ENCODE measurements at places on chromosomes 1 and 21. TPM values are rescaled to one million over a fixed set of nuclear protein-coding genes. Genes with fewer than 3 reads are reported as not detected.

The ACKR1 gene
- 1.00 TPM for polyA plus RNA-seq

The MPZ gene
- 5.1 TPM for polyA plus RNA-seq

The CNKSR1 gene
- 20.9 TPM for polyA plus RNA-seq

The DCDC2B gene
- not detected for polyA plus RNA-seq

The CCDC190 gene
- not detected for polyA plus RNA-seq

The MYOM3 gene
- polyA plus RNA-seq: 0.08 TPM

The LYST gene
- polyA plus RNA-seq: 0.11 TPM

The SPATA1 gene
- not detected for polyA plus RNA-seq

The NPPA gene
- not detected for polyA plus RNA-seq

DNA sequence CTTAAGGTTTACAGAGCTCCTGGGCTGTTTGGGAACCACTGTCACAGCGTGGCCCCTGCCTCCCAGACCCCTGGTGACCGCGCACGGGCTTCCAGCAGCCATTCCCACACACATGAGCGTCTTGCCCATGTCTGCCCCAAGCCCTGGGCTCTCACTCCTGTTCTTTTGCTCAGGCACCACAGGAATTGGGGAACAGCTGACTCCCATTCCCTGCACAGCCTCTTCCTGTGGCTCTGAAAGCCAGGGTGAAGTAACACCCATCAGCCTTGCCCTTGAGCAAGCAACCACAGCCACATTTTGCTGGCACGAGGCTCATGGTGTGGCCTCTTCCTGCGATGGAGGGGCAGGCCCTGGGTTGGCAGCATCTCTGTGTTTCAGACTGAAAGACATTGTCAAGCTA is 14.3 kb upstream of the GPR157 start:
- H3K27me3 ChIP-seq: no peaks in the 10 kb centered on the region
- DNase-seq: no peak
- no peaks in the 10 kb centered on the region for H3K36me3 ChIP-seq
- H3K4me1 ChIP-seq: no peaks in the 10 kb centered on the region
- H3K27ac ChIP-seq: no peak overlapping the region

DNA sequence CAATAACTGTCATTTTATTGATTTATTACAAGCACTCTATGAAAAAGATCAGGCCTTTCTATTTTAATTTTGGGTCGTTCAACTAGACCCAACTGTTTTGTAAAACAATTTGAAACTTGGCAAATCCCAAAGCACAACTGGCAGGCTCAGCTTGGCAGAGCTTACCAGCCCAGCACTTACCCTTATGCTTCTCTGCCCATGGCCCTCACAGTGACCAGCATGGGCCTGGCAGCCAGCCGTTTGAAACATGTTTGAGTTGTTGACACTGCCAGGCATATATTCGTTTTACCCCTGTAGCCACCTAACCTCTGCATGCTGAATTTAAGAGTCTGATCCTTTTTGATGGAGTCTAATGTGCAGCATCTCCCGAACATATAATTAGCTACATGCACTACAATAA is 796.7 kb upstream of the ADGRL2 start:
- no peaks in the 10 kb centered on the region for H3K4me1 ChIP-seq
- no peaks in the 10 kb centered on the region for H3K36me3 ChIP-seq
- H3K27me3 ChIP-seq: no peaks in the 10 kb centered on the region

GRCh38 chr21:17650292-17650691 is 37.6 kb upstream of the BTG3 start:
- H3K36me3 ChIP-seq: no peaks in the 10 kb centered on the region
- no peak for DNase-seq
- H3K27ac ChIP-seq: no peak overlapping the region
- H3K4me3 ChIP-seq: no peak overlapping the region

GRCh38 chr1:164794356-164794755 is 235.4 kb downstream of the PBX1 start:
- DNase-seq: no peak
- H3K4me1 ChIP-seq: no peaks in the 10 kb centered on the region
- no peak overlapping the region for H3K4me3 ChIP-seq
- H3K27me3 ChIP-seq: no peaks in the 10 kb centered on the region

DNA sequence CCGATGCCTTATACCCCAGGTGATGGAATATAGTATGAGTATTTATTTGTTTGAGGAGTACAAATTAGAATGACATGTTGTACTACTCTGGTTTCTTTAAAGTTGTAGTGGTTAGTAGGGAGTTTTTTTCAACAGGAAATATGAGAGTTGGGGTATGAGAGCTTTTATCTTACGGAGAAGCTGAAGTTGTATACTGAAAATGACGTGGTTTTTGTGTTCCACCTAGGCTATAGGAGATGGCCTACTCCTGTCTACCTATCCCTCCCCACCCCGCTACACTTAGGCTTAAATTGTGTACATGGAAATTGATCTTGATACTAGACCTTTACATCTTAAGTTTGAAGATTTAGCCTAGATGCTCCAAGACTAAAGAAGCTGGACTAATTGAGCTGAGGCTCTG is 6.8 kb upstream of the HAX1 start:
- no peak overlapping the region for H3K4me3 ChIP-seq
- no peak overlapping the region for H3K27ac ChIP-seq
- DNase-seq: no peak
- peaks cover 81% of the 10 kb centered on the region for H3K36me3 ChIP-seq

DNA sequence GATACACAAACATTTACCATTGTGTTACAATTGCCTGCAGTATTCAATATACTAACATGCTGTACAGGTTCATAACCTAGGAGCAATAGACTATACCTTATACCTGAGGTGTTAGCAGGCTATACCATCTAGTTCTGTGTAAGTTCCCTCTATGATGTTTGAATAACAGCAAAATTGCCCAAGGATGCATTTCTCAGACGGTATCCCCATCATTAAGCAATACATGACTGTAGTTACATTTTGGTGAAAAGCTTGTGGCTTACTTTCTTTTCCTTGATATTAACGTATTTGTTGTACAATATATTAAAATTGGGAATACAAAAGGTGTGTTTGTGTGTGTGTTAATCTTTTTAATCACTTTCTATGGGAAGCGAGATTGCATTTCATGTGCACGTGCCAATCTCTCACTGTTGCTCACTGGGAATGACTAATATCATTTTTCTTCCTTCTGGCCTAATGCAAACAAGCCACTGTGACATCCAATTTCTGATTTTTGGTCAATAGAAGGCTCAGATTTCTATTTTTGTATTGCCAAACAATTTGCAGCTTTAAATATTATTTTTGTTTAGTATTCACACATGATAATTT is 36.7 kb upstream of the WLS start:
- H3K4me3 ChIP-seq: no peak overlapping the region
- DNase-seq: no peak
- H3K4me1 ChIP-seq: no peaks in the 10 kb centered on the region
- no peaks in the 10 kb centered on the region for H3K36me3 ChIP-seq
- H3K27me3 ChIP-seq: peaks cover 10% of the 10 kb centered on the region

GRCh38 chr1:214310010-214310409 is 29.1 kb downstream of the SMYD2 start:
- H3K4me1 ChIP-seq: peaks cover 1% of the 10 kb centered on the region
- no peak overlapping the region for H3K27ac ChIP-seq
- H3K4me3 ChIP-seq: no peak overlapping the region
- no peaks in the 10 kb centered on the region for H3K36me3 ChIP-seq
- no peak for DNase-seq

GRCh38 chr1:36151134-36151844 is 2.0 kb upstream of the TRAPPC3 start:
- no peak for DNase-seq
- H3K36me3 ChIP-seq: no peaks in the 10 kb centered on the region
- no peak overlapping the region for H3K27ac ChIP-seq
- no peak overlapping the region for H3K4me3 ChIP-seq
- peaks cover 11% of the 10 kb centered on the region for H3K27me3 ChIP-seq
- H3K4me1 ChIP-seq: peaks cover 14% of the 10 kb centered on the region

DNA sequence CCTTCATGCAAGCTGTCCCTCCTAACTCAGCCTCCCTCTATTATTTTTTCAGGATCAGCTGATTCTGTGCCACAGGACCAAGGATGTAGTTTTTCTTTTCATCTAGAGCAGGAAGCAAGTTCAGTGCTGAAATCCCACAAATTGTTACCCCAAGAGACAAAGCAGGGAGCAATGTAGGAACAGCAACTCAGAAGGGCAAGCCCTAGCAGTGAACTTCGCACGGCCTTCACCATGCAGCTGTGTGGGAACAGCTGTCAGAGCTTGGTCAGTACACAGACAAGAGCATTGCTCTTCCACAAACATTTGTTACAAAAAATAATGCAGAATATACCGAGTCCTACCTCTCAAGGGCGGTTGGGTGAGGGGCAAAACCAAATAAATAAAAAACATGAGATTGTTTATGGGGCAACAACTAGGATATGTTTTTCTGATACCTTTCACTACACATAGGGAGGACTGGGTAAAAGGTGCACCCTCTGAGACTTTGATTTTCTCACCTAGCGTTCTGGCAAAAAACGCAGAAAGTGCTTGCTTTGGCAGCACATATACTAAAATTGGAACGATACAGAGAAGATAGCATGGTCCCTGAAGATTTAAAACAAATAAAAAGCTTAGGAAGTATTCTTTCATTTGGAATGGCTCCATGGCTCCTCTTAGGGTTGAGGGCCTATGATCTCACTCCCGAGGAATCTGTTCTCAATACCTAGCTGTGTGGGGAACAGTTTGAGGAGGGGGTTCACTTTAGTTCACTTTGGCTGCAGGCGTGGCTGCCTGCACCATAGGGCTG is 37.1 kb upstream of the ANGPTL7 start:
- H3K4me3 ChIP-seq: no peak overlapping the region
- H3K36me3 ChIP-seq: peaks cover 19% of the 10 kb centered on the region
- no peaks in the 10 kb centered on the region for H3K27me3 ChIP-seq
- H3K4me1 ChIP-seq: no peaks in the 10 kb centered on the region
- no peak for DNase-seq

- no peaks in the 10 kb centered on the region for H3K4me1 ChIP-seq
- H3K36me3 ChIP-seq: no peaks in the 10 kb centered on the region
- H3K4me3 ChIP-seq: no peak overlapping the region
- H3K27me3 ChIP-seq: no peaks in the 10 kb centered on the region
- DNase-seq: no peak
Observed at GRCh38 chr1:179175011-179175841, 54.3 kb downstream of the ABL2 start.

- no peaks in the 10 kb centered on the region for H3K36me3 ChIP-seq
- no peak for DNase-seq
- H3K4me3 ChIP-seq: no peak overlapping the region
- H3K27me3 ChIP-seq: no peaks in the 10 kb centered on the region
- H3K4me1 ChIP-seq: no peaks in the 10 kb centered on the region
Observed at GRCh38 chr1:109644670-109645069, 11.2 kb upstream of the GSTM4 start.

DNA sequence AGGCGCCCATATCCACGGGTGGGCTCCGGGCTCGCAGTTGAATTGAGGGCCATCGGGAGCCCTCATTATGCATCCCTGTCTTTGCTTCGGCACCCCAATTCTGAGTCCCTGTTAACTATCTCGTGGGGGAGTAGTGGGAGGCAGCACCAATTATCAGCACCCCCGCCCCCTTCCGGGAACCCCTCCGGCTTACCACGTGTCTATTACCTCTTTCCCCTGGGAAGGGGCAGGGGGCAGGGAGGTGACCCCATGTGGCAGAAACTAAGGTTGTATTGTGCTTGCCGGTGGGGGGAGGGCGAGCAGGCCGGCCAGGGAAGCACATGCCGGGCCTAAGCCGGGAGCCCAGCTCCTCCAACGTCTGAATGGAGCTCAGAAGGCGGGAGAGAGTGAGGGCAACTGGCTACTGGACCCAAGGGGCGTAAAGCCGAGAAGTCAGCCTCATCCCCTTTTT is 1.0 kb downstream of the LIN28A start:
- peaks cover 4% of the 10 kb centered on the region for H3K4me1 ChIP-seq

GRCh38 chr1:25169610-25170009 is 62.7 kb downstream of the SYF2 start:
- no peaks in the 10 kb centered on the region for H3K27me3 ChIP-seq
- H3K4me1 ChIP-seq: peaks cover 4% of the 10 kb centered on the region
- no peak overlapping the region for H3K27ac ChIP-seq
- no peak overlapping the region for H3K4me3 ChIP-seq

DNA sequence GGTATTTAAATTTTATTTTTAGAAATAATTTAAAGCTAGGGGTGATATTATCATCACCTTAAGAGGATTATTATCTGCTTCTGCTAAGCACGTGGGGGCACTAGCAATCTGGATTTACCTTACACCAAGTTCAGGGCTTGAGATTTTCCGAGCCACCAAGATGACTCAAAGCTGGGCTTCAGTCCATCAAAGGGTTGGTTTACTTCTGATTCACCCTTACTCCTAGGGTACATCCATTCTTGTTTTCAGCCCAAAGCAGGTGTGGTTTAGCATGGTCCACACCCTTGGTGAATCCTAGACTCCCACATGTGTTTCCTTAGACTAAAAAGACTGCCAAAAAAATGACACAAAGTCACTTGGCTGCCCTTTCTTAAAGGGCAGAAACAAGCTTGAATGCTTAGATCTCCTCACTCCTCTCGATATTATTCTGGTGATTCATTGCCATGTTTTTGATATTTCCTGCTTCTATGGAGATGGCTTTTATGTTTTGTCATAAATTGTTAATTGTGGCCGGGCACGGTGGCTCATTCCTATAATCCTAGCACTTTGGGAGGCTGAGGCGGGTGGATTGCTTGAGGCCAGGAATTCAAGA is 9.8 kb upstream of the PRSS38 start:
- no peak for DNase-seq
- no peaks in the 10 kb centered on the region for H3K27me3 ChIP-seq
- no peak overlapping the region for H3K27ac ChIP-seq

GRCh38 chr1:89567797-89568196 is 43.2 kb downstream of the LRRC8B start:
- no peak overlapping the region for H3K4me3 ChIP-seq
- no peaks in the 10 kb centered on the region for H3K36me3 ChIP-seq
- H3K27me3 ChIP-seq: no peaks in the 10 kb centered on the region
- no peak for DNase-seq

DNA sequence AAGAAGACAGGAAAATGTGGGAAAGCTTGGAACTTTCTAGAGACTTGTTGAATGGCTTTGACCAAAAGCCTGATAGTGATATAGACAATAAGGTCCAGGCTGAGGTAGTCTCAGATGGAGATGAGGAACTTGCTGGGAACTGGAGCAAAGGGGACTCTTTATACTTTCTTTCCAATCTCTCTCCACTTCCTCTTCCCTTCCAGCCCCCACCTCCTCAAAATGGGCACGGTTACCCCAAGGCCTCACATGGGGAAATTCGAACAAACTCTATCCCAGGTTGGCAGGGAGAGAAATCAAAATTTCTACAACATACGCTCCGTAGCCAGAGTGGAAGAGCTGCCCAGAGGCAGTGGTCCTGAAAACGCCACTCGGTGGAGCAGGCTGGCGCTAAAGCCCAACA is 15.2 kb downstream of the PPT1 start:
- DNase-seq: no peak
- no peak overlapping the region for H3K4me3 ChIP-seq
- H3K36me3 ChIP-seq: peaks cover 12% of the 10 kb centered on the region
- H3K27me3 ChIP-seq: no peaks in the 10 kb centered on the region

- H3K36me3 ChIP-seq: no peaks in the 10 kb centered on the region
- no peak overlapping the region for H3K27ac ChIP-seq
- no peak overlapping the region for H3K4me3 ChIP-seq
- H3K4me1 ChIP-seq: no peaks in the 10 kb centered on the region
- no peak for DNase-seq
Observed at GRCh38 chr1:211715971-211716370, 40.5 kb upstream of the NEK2 start.

Data from H1 (cell line).